NCI-H1048 (cell line): ENCODE measurements at places on chromosomes 5 and 9.

DNA sequence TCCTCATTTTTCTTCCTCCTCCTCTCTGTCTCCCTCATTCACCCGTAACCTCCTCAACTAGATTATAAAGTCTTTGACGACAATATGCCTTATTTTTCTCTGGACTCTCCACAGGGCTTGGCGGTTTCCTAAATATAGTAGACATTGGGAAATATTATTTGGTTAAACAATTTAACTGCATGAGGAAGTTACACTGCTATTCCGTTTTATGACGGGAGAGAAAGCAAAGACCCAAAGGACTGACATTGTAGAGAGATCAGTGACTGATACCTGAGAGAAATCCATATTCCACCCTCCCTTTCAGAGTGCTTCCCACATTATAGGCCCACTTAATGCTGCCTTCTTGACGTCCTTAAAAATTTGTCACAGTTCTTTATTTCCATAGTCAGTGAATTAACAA is 51.2 kb downstream of the GDA start:
- DNase-seq = no peak

DNA sequence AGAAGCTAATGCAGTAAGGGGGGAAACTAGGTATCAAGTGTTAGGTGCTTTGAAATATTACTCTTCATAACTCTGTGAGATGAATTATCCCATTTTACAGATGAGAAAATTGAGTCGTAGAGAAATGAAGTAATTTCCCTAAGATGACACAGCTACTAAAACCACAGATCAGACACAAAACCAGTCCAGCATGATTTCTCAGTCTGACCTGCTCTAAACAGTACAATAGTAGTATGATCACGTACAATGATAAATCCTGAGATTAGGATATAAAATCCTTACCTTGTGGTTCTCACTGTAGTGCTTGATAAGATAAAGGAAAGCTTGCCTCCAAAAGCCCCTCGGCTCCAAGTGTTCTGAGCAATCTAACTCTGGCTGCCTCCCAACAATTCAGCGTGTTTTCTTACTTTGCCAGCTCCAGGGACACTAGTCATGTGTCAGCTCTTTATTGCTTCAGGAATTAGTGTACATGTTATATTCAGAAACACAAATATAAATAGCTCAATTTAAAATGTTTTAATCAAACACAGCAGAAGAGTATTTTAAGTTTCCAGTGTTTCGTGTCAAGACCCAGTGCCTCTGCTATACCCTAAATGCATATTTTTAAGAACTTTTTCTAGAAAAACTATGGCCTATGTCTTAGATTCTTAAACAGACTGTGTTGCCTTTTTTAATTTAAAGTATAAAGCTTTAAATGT is 243.6 kb downstream of the DENND1A start:
- no peak for DNase-seq

DNA sequence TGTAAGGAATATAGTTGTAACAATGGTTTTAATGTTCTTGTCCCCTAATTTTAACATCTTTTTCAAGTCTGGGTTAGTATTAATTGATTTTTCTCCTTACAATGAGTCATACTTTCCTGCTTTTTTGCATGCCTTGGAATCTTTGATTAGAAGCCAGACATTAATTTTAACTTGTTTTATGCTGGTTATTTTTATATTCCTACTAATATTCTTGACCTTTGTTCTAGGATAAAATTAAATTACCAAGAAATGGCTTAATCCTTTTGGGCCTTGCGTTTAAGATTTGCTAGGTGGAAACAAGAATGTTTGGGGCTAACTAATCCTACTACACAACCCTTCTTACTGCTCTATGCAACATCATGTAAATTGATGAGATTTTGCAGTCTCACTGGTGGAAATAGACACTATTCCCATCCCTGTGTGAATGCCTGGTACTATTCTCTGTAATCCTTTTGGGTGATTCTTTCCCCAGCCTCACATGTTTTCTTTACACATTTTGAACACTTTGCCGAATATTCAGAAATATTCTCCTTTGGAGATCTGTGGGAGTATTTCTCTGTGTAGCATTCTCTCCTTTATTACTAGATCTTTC is 47.2 kb downstream of the ZCCHC7 start:
- DNase-seq = no peak

- DNase-seq = no peak
Measured at GRCh38 chr9:124706685-124707084, 64.4 kb downstream of the NR6A1 start.

DNA sequence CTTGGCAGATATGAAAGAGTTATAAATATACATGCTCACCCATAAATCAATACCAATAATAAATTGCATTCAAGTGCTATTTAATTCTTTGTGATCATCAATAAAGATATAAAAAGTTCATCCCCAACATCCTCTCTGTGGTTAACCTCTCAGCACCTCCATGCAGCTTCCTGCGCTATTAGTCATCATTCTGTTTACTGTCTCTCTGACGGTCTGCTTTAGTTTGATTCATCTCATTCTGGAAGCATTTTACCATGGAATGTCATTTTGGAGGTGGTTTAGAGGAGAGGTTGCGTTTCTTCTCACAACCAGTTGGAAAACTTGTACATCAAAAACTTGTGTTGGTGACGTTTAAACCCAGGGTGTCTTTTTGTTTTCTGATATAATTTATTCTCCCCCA is 486.6 kb downstream of the BRINP1 start:
- DNase-seq = no peak

- no peak for DNase-seq
Measured at GRCh38 chr5:92519811-92520632, 1061.0 kb downstream of the NR2F1-AS1 start.

GRCh38 chr5:50792843-50793242 is 126.4 kb downstream of the PARP8 start:
- no peak for DNase-seq

GRCh38 chr9:71858102-71858798 is 52.7 kb downstream of the ABHD17B start:
- DNase-seq = no peak

DNA sequence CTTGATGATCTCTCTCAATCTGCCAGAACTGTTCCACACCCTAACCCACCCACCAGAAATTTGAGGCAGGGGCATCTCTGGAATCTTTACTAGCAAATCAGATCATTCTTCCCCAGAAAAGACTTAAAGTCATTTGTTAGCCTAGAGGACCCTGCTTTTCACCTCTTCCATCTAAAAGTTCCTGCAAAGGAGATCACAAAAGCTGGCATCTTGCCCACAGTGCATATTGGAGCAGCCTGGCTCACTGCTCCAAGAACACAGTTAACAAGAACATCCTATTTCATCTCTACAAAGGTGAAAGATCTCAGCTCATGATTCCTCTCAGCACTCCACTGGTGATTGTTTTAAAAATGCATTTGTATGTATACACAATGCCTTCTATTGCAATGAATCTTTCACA is 36.3 kb downstream of the GABRP start:
- no peak for DNase-seq

GRCh38 chr5:50359187-50359586 is 81.9 kb downstream of the EMB start:
- no peak for DNase-seq

- DNase-seq = no peak
Measured at GRCh38 chr5:117559005-117559844, 984.6 kb upstream of the SEMA6A start.

DNA sequence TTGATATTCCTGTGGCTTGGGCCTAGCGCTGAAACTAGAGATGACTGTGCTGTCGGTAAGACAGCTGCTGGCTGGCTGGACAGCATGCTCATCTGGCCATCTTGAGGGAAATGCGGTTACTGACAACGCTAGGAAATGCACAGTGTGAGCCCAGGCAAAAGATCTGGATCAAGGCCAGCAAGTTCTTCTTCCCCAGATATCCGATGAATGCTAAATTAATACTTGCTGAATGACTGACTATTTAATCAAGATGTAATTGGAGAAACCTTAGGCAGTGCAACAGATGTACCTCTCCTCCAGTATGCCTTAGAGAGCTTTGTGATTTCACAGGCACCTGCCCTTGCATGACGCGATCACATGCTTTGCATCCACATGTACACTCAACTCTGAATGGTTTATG is 659.1 kb downstream of the EFNA5 start:
- no peak for DNase-seq

GRCh38 chr9:130491830-130492482 is 47.2 kb downstream of the ASS1 start:
- DNase-seq = no peak

- no peak for DNase-seq
Measured at GRCh38 chr9:83472764-83473163, 65.4 kb downstream of the FRMD3 start.

GRCh38 chr5:124661317-124662141 is 84.9 kb downstream of the ZNF608 start:
- peak; percentile 71 for DNase-seq

DNA sequence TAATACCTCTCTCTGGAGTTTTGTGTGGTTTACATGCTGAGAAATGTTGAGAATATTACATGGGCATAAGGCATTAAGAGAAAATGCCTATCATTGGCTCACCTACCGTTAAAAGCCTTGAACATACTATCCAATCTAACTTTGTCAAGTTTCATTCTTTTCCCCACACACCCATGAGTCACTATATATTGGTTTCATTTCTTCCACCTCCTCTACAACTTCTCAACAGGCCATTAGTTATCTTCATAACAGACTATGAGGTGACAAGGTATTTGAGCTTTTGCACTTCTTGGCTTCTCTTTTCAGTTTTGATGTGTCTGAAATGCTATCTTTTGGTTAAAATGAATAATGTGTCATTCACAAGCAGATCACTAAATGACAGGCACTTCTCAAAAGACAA is 288.0 kb downstream of the KCNN2 start:
- no peak for DNase-seq

GRCh38 chr5:56659971-56660370 is 155.4 kb upstream of the MAP3K1 start:
- no peak for DNase-seq

DNA sequence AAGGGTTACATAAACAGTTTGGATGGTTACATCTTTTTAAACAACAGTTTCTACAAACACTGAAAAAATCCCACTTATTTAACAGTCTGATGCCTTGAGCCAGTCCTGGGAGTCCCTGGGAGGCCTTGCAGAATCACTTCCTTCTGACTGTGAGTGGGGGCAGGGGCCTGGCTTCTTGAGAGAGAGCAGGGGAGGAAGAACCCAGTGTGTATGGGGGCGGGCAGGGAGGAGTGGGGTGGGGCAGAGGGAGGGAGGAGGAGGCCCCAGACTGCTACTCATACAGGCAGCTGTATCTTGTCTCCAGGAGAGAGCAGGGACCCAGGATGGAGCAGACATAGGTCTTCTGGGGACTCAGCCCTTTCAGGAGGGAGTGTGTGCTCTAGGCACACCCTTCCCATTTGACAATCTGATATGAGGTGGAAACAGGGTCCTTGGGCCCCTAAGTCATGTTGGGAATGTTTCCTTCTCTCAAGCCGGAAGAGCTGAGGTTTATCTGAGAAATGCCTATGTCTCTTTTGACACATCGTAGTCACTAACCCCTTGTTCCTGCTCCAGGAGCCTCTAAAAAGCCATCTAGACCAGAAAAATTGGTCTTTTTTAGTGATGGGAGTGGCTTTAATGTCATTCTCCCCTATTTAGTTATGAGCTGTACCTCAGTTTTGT is 52.8 kb downstream of the IRF1 start:
- DNase-seq = no peak

DNA sequence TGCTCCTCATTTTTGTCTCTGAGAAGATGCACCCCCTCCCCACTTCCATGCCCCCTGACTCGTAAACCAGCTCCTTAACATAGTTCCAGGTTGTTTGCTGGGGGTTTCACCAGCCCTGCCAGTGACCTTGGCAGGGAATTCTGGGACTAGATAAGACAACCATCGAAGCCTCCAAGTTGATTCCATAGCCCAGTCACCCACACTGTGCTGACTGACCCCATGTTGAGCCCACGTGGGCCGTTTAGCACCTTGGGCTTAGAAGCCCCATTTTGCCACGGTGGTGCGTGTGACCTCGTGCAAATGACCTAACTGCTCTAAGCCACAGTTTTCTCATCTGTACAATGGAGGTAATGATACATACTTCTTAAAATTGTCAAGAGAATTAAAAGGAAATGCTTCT is 24.6 kb downstream of the PSAT1 start:
- DNase-seq = no peak

- DNase-seq = no peak
Measured at GRCh38 chr9:128361296-128361985, 9.7 kb upstream of the URM1 start.

- DNase-seq = no peak
Measured at GRCh38 chr5:138448481-138449398, 9.9 kb downstream of the REEP2 start.

GRCh38 chr9:100427366-100428263 is 672 bp downstream of the MSANTD3 start:
- DNase-seq = no peak

DNA sequence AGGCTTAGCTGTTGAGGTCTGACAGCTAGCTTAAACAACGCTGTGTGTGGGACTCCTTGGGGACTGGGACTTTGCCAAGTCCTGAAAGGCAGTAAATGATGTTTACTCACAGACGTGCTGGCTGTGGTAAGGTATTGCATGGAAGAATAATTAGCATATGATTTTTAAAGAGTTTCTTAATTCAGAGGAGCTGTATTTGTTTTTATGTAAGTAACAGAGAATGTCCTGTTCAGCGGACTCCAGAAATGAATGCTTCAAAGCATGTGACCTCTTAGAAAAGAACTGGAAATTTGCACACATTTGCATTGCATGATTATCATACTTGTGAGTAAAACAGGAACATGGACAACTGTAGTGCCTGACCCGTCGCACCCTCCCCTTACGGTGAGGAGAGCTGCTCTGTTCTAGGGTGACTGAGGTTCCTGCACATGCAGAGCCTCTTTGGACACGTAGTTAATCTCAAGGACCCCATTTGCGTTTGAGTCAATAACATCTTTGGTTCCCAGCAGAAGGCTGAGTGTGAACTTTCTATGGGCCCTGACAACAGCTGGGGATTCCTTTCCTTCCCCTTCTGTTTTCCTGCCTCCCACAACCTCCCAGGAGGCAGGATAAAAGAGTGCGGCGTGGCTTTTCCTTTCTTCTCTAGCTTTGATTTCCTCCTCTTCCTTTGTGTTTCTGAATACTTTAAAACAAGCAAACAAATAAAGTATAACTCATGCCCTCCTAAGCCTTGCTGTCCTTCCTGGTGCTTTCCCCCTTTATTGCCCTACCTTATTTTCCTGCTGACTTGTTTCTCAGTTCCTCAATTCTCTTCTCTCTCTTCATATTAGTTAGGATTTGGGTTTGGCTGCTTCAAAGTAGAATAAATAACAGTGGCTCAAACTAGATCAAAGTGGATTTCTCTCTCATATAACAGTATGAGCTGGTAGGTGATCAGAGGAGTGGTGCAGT is 157.2 kb upstream of the CD180 start:
- DNase-seq = peak; percentile 89

GRCh38 chr5:81748556-81748955 is 2.3 kb downstream of the SSBP2 start:
- DNase-seq = no peak
